ENCODE measurements at places on chromosomes 1 and 21. TPM values are rescaled to one million over a fixed set of nuclear protein-coding genes. Genes with fewer than 3 reads are reported as not detected.

The MROH9 gene
- total RNA-seq, result not detected

The CBS gene
- total RNA-seq, result 5.8 TPM

The AUNIP gene
- 0.25 TPM for total RNA-seq

The GBP6 gene
- not detected for total RNA-seq

The FAM78B gene
- total RNA-seq, result 3.6 TPM

DNA sequence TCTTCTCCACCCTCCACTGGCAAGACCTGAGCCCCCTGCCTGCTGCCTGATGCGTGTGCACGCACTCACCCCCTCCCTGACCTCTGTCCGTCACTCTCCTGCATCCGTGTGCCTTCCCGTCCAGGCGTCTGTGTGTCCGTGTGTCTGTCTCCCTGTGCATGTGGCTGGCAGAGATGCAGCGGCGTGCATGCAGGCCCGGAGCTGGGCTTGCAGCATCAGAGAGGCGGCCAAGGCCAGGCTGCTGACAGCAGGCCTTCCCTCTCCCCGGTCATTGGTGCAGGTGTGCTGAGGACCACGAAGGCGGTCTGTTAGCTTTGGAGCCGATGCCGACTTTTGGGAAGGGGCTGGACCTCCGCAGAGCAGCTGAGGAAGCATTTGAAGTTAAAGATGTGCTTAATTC lies 22.8 kb upstream of the ARHGEF16 start:
- no peak overlapping the region for H3K4me3 ChIP-seq
- H3K27me3 ChIP-seq, result no peaks in the 10 kb centered on the region
- DNase-seq, result no peak
- no peaks in the 10 kb centered on the region for H3K4me1 ChIP-seq

DNA sequence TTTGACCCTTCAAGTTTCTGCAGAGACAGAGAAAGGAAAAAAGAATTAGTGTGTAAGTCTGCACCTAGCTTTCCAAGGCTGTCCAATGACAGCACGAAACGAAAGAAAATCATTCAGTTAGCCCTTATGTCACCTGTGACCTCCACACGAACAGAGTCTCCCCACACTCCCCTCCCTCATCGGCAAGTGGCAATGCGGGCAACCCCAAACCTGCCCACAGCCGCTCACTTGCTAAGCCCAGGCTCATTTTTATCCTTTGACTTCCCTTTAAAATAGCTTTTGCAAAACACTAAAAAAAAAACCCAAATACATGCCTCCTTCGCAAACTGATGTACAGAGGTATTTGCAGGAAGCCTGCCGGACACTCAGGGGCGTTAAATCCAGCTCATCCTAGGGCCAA lies 10.3 kb downstream of the RCC2 start:
- H3K36me3 ChIP-seq, result peaks cover 71% of the 10 kb centered on the region
- H3K27ac ChIP-seq, result no peak overlapping the region
- H3K27me3 ChIP-seq, result no peaks in the 10 kb centered on the region
- H3K4me1 ChIP-seq, result peaks cover 11% of the 10 kb centered on the region
- H3K4me3 ChIP-seq, result no peak overlapping the region

GRCh38 chr1:175220853-175221556 lies 28.4 kb upstream of the KIAA0040 start:
- H3K27me3 ChIP-seq, result no peaks in the 10 kb centered on the region
- no peak for DNase-seq
- H3K4me3 ChIP-seq, result no peak overlapping the region
- no peaks in the 10 kb centered on the region for H3K36me3 ChIP-seq

GRCh38 chr1:79657951-79658658 lies 651.6 kb upstream of the ADGRL4 start:
- no peak for DNase-seq
- H3K4me3 ChIP-seq, result no peak overlapping the region
- no peaks in the 10 kb centered on the region for H3K36me3 ChIP-seq

DNA sequence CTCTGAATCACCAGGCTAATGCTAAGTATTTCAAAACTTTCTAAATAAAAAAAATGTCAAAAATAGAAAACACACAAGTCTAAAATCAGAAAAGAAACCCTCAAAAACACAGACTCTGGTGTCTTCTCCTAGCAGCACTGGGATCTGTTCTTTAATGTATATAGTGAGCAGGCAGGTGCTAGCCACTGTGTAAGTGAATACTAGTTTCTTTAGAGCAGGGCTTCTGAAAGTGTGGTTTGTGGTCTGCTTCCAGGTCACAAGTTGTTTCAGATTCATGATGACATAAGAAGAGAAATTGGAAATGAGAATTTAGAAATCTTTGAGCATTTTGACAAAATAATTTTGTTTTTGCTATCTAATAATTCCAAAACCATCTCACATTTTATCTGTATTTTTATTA lies 763.1 kb downstream of the USP25 start:
- H3K27me3 ChIP-seq, result no peaks in the 10 kb centered on the region
- peaks cover 7% of the 10 kb centered on the region for H3K36me3 ChIP-seq
- H3K4me1 ChIP-seq, result peaks cover 6% of the 10 kb centered on the region
- no peak overlapping the region for H3K4me3 ChIP-seq

GRCh38 chr1:69510026-69510425 lies 57.7 kb upstream of the LRRC7 start:
- H3K4me1 ChIP-seq, result no peaks in the 10 kb centered on the region
- DNase-seq, result no peak
- no peaks in the 10 kb centered on the region for H3K27me3 ChIP-seq
- no peaks in the 10 kb centered on the region for H3K36me3 ChIP-seq

DNA sequence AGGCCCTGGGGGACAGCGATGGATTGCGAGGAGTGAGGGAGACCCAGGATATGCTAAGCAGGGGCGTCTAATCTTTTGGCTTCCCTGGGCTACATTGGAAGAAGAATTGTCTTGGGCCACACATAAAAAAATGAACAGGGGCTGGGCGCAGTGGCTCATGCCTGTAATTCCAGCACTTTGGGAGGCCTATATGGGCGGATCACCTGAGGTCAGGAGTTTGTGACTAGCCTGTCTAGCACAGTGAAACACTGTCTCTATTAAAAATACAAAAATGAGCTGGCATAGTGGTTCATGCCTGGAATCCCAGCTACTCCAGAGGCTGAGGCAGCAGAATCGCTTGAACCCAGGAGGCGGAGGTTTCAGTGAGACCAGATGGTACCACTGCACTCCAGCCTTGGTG lies 10.8 kb upstream of the PRAMEF12 start:
- H3K4me1 ChIP-seq, result no peaks in the 10 kb centered on the region
- no peak overlapping the region for H3K27ac ChIP-seq
- H3K27me3 ChIP-seq, result peaks cover 22% of the 10 kb centered on the region
- H3K36me3 ChIP-seq, result no peaks in the 10 kb centered on the region

DNA sequence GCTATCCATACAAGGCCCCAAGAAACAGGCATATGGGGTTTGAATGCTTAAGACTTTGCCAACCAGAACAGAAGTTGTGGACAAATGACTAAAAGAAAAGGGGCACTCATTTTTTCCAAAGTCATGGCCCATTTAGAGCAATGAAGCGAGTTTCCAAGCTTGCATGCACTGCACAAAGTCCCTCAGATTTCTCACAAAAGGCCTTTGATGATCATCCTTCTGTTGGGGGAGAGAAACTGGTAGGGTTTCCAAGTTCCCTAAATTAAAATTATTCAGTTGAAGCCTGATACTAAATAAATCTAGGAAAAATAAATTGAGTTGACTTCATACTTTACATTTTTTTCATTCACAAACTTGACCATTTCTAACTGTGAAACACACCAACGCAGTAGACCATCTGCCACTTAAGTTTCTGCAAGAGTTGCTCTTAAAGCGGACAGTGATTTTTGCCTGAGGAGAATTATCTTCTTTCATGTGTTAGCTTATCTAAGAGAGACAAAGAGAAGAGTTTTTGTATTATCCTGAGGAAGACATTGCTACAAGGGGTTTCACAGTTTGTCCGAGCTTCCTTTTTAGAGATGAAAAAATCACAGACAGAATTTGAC lies 139.2 kb downstream of the SEC16B start:
- H3K4me3 ChIP-seq, result no peak overlapping the region
- peaks cover 5% of the 10 kb centered on the region for H3K27me3 ChIP-seq
- no peak overlapping the region for H3K27ac ChIP-seq
- no peaks in the 10 kb centered on the region for H3K36me3 ChIP-seq
- DNase-seq, result no peak

DNA sequence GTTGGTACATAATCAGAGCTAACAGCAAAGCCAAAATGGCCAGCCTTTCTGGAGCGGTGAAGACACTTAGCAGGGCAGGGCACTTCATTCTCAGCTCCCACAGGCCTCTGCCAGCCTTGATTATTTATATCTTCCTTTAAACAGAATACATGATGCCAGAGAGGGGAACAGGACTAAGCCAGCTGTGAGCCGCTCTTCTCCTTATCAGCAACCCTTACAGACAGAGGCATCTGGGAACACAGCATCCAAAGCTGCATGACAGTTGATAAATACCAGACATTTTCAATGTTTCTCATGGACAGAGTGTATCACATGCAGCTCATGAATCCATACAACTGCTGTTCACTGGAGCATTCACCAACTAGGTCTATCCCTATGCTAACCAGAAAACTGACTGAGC lies 29.1 kb downstream of the DNAJC11 start:
- peaks cover 12% of the 10 kb centered on the region for H3K4me1 ChIP-seq
- no peaks in the 10 kb centered on the region for H3K27me3 ChIP-seq
- H3K27ac ChIP-seq, result peak overlapping the region; percentile 65
- no peak overlapping the region for H3K4me3 ChIP-seq

DNA sequence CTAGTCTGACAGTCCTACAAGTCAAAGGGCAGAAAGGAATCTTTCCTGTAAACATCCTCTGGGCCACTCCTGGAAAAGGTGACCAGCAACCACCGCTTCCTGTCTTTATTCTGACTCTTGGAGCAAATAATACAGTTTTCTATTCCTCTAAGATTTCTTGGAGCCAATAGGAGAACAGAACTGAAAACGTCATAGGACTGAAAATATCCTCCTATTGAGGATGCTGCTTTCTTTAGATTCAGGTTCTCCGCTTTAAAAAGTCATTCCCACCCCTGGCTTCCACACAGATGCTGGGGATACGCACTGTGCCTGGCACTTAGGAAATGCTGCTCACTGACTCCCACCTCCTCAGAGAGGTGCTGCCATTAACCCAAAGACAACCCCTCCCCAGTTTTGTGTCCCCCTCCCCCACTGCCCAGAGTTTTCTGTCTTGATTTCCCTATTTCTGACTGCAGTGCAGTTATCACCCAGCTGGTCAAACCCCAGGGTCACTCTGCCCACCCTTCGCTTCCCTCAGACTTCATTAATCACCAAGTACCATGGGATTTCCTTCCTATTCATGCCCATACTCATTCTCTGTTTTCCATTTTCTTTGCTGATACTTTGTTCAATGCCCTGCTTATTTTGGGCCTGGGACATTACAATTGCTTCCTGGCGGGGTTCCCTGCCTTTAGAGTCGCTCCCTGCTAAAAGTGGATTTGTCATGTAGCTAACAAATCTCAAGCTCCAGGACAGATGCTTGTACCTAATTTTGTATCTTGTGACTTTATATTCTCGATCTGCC lies 82.1 kb upstream of the ARHGAP29 start:
- H3K36me3 ChIP-seq, result no peaks in the 10 kb centered on the region
- H3K4me3 ChIP-seq, result no peak overlapping the region
- no peak for DNase-seq
- peaks cover 17% of the 10 kb centered on the region for H3K4me1 ChIP-seq
- H3K27me3 ChIP-seq, result no peaks in the 10 kb centered on the region

GRCh38 chr1:186575348-186575747 lies 104.9 kb downstream of the PTGS2 start:
- peaks cover 13% of the 10 kb centered on the region for H3K4me1 ChIP-seq
- no peak for DNase-seq
- H3K27ac ChIP-seq, result no peak overlapping the region
- H3K4me3 ChIP-seq, result no peak overlapping the region
- H3K36me3 ChIP-seq, result no peaks in the 10 kb centered on the region

DNA sequence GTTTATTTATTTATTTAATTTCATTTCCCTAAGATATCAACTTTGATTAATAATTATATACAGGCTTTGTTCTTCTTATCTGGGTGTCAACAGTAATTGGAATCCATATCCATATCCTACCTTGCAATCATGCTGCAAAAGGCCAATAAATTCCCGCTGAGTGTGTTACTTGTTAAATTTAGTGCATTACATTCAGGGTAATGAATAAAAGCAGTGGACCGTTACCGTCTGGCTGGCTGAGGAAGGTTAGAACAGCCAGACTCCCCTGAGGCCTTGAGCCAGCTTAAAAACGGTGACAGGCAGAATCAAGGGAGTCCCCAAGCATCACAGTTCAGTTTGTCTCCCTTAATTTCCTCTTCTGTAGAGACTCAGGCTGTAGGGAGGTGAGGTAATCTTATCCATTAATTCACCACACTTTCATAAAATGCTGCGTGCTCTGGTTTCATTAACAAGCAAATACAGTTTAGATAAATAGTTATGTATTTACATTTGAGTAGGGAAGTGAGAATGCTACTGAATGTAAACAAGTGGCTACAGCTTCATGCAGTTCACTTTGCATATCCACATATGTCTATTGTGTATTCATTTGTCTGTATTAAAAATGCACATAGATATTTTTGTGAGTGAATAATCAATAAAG lies 888.2 kb upstream of the CXADR start:
- H3K4me1 ChIP-seq, result no peaks in the 10 kb centered on the region
- H3K4me3 ChIP-seq, result no peak overlapping the region
- no peak overlapping the region for H3K27ac ChIP-seq

- H3K27me3 ChIP-seq, result no peaks in the 10 kb centered on the region
- H3K4me3 ChIP-seq, result peak overlapping the region; percentile 69
- H3K36me3 ChIP-seq, result peaks cover 28% of the 10 kb centered on the region
- H3K27ac ChIP-seq, result peak overlapping the region; percentile 91
These were observed 372 bp downstream of the SLC25A44 start for GRCh38 chr1:156194300-156194652.

DNA sequence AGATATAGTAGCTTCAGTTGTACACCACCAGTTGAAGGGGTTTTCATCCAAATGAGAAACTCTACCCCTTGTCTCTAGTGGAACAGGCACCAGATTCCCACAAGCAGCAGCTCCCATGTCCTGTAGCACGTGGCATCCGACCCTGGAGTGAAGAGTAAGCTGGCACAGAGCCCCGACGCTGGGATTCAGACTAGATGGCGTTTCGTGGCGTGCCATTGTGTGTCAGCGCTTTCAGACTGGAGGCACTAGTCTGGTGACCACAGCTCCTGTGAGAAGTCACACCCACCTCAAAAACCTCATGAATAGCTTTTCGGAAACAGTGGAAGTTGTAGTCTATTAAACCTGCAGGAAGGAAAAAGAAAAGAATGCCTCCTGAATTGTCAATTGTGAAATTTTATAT lies 20.2 kb downstream of the RRAGC start:
- no peaks in the 10 kb centered on the region for H3K27me3 ChIP-seq
- peak; percentile 54 for DNase-seq

DNA sequence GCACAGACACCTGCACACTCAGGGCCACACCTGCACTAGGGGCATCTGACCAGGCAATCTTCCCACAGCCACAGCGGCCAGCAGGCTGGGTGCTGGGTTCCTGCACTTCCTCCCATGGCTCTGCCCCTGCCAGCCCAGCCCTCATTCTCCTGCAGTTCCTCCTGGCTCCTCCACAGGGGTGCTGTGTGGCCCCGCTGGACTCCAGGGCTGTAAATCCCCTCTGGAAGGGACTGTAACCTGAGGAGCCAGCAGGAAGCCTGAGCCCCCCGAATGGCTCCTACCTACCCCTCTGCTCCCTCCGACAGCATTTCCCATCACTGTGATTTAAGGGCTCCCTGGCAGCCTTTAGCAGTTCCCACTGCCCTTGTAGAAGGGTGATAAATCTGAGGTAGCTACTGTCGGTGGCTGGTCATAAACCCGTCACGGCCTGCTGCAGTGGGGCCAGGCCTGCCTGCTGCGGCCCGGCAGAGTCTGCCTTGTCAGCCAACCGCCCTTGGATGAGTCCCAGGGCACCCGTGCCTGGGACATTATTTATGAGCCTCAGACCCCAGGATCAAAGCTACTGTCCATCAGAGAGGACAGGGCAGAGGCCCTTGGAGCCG lies 8.8 kb downstream of the UBL4B start:
- no peak overlapping the region for H3K27ac ChIP-seq
- no peak for DNase-seq
- H3K36me3 ChIP-seq, result no peaks in the 10 kb centered on the region
- H3K4me3 ChIP-seq, result no peak overlapping the region

Measured in heart right ventricle (tissue), 16 donors.